ENCODE measurements at places on chromosomes 3 and 15. TPM values are rescaled to one million over a fixed set of nuclear protein-coding genes. Genes with fewer than 3 reads are reported as not detected.

DNA sequence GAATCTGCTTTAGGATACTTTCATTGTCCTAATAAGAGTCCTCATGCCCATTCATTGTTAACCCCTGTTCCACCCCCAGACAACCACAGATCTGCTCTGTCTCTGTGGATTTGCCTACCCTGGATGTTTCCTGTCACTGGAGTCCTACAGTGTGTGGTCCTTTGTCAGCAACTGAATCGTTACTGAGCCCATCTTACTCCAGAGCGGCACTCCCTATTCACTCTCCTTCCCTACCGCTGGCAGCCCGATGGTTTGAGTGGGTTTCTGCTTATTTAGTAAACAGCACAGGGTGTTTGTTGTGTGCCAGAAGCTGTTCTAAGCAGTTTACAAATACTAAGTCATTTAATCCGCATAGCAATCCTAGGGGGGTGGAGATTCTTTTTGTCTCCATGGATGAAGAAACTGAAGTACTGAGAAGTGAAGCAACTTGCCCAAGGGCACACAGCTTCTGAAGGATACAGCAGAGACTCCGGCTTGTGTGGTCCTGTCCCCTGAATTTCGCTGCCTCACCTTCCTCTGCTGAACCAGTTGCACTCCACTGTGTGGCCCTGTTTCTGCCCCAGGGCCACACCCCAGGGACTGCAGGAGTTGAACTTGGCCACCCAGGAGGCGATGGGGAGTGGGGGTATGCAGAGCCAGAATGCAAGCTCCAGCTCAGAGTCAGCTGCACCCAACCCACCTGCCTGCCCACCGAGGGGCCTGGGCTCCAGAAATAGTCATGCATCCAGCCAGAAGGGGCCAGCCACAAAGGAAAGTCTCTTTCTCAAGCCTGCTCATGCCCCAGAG lies 56.5 kb upstream of the SLC6A1 start:
- H3K27me3 ChIP-seq: no peaks in the 10 kb centered on the region
- no peak overlapping the region for H3K4me3 ChIP-seq
- H3K36me3 ChIP-seq: no peaks in the 10 kb centered on the region
- H3K27ac ChIP-seq: no peak overlapping the region
- H3K4me1 ChIP-seq: peaks cover 17% of the 10 kb centered on the region
- peak; percentile 45 for DNase-seq

- no peak for DNase-seq
- no peaks in the 10 kb centered on the region for H3K36me3 ChIP-seq
- no peaks in the 10 kb centered on the region for H3K27me3 ChIP-seq
- no peak overlapping the region for H3K27ac ChIP-seq
These were observed 283.0 kb upstream of the PLSCR5 start for GRCh38 chr3:146888176-146888575.

GRCh38 chr3:49535971-49536874 lies 18.1 kb upstream of the BSN start:
- peaks cover 27% of the 10 kb centered on the region for H3K36me3 ChIP-seq
- H3K27ac ChIP-seq: no peak overlapping the region
- H3K4me3 ChIP-seq: no peak overlapping the region
- DNase-seq: no peak
- no peaks in the 10 kb centered on the region for H3K27me3 ChIP-seq

DNA sequence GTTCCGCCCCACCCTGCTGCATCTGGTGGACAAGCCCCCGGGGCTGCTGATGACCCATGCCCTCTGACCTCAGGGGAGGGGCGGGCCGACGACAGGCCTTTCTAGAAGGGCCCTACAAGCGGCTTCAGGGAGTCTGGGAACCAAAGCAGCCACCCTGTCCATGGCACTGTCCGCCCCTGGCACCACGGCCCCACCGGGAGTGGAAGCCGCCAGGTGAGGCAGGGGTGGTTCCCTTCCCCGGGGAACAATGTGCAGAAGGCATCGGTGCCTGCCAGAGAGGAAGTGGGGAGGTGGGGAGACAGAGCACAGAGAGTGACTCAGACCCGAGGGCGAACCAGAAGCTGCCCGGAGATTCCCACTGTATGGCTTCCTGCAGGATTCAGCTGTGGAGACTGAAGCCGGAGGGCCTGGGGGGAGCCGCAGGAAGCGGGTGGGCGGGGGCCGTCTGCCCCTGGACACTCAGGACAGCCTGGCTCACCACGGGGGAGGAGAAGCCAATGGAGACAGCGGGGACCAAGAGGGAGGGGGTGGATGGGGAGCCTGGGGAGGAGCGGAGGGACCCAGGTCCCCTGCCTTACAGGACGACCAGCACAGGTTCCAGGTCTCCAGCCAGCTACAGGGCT lies 134.0 kb downstream of the TPRA1 start:
- peaks cover 25% of the 10 kb centered on the region for H3K4me1 ChIP-seq
- no peak overlapping the region for H3K27ac ChIP-seq
- DNase-seq: peak; percentile 64
- H3K36me3 ChIP-seq: no peaks in the 10 kb centered on the region
- peaks cover 57% of the 10 kb centered on the region for H3K27me3 ChIP-seq

- peak; percentile 25 for DNase-seq
- no peak overlapping the region for H3K4me3 ChIP-seq
- H3K4me1 ChIP-seq: no peaks in the 10 kb centered on the region
- H3K27me3 ChIP-seq: no peaks in the 10 kb centered on the region
- no peak overlapping the region for H3K27ac ChIP-seq
These were observed 12.7 kb downstream of the HMCES start for GRCh38 chr3:129291236-129291886.

GRCh38 chr15:57205996-57206395 lies 170.3 kb upstream of the CGNL1 start:
- no peaks in the 10 kb centered on the region for H3K27me3 ChIP-seq
- no peak overlapping the region for H3K27ac ChIP-seq

DNA sequence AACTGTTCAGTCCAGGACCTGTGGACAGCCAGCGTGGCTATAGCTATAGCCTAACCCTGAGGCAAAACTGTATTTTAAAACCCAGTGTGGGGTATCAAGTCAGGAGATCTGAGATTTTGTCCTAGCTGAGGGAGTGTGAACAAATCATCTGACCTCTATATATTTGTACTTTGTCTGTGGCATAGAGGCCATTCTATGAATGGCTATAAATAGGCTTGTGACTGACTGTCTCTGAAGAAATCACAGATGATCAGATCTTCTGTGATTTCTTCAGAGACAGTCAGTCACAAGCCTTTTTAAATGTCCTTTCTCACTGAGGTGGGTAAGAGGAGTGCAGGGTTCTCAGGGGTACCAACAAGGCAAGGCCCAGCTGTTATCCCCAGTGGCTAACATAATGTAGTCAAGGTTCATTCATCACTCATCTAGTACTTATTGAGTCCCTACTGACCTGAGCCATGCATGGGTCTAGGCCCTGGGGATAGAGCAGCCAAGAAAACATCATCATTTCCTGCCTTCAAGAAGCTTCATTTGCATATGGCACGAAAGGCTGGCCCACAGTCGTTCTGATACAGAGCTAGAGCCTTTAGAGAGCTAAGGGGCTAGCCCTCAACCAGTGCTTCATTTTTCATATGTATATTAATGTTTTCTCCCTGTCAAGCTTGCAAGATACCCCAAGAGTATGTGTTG lies 53.3 kb downstream of the TIPARP start:
- no peaks in the 10 kb centered on the region for H3K36me3 ChIP-seq
- no peak overlapping the region for H3K4me3 ChIP-seq
- H3K27ac ChIP-seq: no peak overlapping the region
- peaks cover 15% of the 10 kb centered on the region for H3K4me1 ChIP-seq

- no peak for DNase-seq
- peaks cover 11% of the 10 kb centered on the region for H3K4me1 ChIP-seq
- no peak overlapping the region for H3K27ac ChIP-seq
- no peaks in the 10 kb centered on the region for H3K27me3 ChIP-seq
- no peak overlapping the region for H3K4me3 ChIP-seq
- no peaks in the 10 kb centered on the region for H3K36me3 ChIP-seq
These were observed 121.3 kb upstream of the THBS1 start for GRCh38 chr15:39459548-39459947.

- DNase-seq: no peak
- no peak overlapping the region for H3K27ac ChIP-seq
- H3K36me3 ChIP-seq: no peaks in the 10 kb centered on the region
- H3K4me3 ChIP-seq: no peak overlapping the region
These were observed 15.6 kb downstream of the CHST2 start for GRCh38 chr3:143135150-143135549.

Gene CFAP91
- 0.34 TPM for total RNA-seq

Gene ALDH1A3
- 6.8 TPM for total RNA-seq

Gene C15orf62
- 6.8 TPM for total RNA-seq

Gene PDZRN3
- 10.1 TPM for total RNA-seq

Gene LSMEM2
- not detected for total RNA-seq

Gene TF
- total RNA-seq: 12.5 TPM

Gene ENTPD3
- total RNA-seq: 4.2 TPM

Gene ADIPOQ
- total RNA-seq: 17.9 TPM

Measured in suprapubic skin (tissue), 4 donors.